ENCODE measurements at places on chromosomes 6 and 20.

- peak; percentile 3 for DNase-seq
Observed at GRCh38 chr6:84847390-84848160, 83.2 kb upstream of the TBX18 start.

GRCh38 chr20:61271312-61272231 is 19.5 kb downstream of the CDH4 start:
- no peak for DNase-seq

DNA sequence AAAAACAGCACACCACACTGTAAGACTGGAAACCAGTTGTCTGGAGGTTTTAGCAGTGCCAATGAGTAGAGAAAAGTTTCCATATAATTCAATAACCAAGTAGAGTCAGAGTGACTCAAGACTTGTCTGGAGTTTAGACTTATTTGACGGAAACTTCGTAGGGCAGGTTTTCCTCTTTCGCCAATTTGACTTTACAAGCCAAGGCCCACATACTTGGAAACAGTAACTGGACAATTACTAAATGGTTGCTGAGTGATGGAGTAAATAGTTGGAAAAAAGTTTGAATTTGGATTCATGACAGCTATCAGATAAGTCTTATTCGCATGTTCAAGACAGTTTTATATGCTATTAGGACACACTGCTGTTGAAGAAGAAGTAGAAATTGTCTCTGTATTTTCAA is 48.1 kb upstream of the CTAGE9 start:
- no peak for DNase-seq

DNA sequence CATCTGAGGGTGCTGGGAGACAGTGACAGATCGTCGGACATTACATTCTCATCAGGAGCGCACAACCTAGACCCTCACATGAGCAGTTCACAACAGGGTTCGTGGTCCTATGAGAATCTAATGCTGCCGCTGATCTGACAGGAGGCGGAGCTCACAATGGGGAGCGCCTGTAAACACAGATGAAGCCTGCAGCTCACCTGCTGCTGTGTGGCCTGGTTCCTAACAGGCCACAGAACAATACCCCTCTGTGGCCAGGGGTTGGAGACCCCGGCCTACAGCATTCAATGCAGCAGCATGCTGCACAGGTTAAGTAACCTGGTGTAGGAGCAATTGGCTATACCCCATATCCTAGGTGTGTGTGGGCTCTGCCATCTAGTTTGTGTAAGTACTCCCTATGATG is 19.5 kb downstream of the ANKRD60 start:
- DNase-seq = no peak

- no peak for DNase-seq
Observed at GRCh38 chr6:105746509-105746908, 339.6 kb upstream of the PRDM1 start.

GRCh38 chr20:53247468-53248103 is 275.4 kb downstream of the TSHZ2 start:
- no peak for DNase-seq

DNA sequence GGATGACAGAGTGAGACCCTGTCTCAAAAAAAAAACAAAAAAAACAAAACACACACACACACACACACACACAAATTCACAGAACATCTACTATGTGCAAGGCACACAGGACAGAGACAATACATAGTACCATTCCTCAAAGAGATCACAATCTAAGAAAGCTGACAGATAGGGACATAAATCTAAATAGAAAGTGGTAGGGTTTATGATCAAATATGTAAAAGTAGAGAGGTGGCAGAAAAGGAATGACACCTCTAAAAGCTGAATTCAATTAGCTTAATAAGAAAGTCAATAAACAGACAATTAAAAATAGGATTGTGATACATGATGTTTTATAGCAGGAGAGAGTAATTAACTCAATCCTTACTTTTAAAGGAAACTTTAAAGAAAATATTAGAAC is 41.5 kb downstream of the USP45 start:
- DNase-seq = no peak

GRCh38 chr6:118859517-118860064 is 34.4 kb upstream of the ASF1A start:
- no peak for DNase-seq

DNA sequence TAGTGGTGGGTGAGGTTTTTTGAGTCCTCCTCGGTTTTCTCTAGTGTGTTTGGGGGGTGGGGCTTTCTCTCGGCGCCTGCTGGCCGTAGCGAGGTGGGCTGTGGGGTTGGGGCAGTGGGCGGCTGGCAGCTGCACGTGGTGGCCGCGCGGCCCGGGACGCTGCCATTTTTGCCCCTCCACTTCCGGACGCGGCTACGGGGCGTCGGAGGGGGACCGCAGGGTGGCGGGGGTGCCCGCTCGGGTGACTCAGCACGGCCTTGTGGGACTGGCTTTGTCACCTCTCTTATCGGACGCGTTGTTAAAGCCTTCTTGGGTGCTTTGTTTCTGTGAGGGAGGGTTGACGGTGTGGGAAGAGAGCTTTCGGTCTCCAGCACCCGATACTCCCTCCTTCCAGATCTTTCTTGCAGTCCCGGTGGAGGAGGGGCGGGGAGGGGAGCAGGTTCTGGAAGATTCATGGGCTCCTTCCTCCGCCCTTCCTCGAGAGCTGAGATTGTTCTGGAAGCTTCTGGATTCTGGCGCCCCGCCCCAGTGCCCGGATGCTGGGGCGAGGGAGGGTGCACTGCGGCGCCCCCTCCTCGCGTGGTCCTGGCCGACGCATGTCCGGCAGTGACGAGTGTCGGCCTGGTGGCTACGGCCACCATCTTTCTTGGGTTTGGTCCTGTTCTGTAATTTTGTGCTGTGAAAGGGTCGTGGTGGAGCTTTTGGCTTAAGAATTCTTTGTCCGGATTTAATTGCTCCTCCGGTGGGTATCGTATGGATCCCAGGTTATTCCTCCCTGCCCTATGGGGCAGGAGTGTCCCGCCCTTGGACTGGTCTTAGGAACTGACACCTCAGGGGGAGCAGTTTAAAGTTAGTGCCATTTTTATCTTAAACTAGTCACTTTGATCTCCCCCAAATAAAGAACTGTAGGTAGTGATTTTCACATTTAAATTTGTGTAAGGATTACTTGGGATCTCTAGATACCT is 719 bp downstream of the HSP90AB1 start:
- DNase-seq = no peak

DNA sequence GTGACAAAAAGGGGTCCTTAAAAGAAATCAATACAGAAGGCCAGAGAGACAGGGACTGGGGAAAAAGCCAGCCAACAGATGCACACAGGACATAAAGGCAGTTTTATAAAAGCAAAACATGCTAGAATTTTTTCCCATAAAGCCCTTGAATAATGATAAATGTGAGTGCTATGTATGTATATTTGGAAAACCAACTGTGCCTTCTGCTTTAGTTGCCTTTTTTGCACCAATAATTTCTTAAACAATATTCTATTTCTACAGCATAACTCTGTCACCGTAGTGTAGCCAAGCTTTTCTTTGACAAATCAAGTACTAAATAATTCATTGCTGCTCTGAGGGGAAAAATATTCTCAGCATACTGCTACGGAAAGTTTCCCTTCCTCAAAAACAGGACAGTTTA is 730.6 kb upstream of the NRSN1 start:
- no peak for DNase-seq

DNA sequence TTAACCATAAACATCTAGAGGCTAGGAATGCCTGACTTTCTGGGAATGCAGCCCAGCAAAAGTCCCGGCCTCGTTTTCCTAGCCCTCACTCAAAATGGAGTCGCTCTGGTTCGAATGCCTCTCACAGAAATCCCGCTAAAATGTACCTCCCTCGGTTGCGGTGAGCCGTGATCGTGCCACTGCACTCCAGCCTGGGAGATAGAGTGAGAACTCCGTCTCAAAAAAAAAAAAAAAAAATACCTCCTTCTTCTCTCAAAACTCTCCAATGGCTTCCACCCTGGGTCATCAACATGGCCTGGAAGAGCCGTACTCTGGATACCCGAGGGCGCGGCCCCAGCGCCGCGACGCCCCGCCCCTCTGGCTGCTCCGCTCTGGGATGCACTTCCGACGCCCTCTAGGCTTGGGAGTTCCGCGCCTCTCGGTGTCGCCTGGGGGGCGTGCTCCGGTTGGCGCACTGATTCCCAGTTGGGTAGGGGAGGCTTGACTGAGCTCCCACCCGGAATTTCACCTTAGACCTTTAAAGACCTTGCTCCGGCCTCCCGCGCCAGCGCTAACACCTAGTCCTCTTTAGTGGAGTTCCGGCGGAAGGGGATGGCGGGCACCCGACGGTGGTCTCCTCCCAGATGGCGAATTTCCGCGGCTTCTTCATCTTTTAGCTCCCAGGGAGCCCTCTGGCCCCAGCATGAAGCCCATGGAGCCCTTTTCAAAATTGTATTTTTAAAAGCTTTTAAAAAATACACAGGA is 12.3 kb downstream of the HMGN4 start:
- no peak for DNase-seq

GRCh38 chr6:25536781-25537180 is 115.2 kb upstream of the SCGN start:
- no peak for DNase-seq

DNA sequence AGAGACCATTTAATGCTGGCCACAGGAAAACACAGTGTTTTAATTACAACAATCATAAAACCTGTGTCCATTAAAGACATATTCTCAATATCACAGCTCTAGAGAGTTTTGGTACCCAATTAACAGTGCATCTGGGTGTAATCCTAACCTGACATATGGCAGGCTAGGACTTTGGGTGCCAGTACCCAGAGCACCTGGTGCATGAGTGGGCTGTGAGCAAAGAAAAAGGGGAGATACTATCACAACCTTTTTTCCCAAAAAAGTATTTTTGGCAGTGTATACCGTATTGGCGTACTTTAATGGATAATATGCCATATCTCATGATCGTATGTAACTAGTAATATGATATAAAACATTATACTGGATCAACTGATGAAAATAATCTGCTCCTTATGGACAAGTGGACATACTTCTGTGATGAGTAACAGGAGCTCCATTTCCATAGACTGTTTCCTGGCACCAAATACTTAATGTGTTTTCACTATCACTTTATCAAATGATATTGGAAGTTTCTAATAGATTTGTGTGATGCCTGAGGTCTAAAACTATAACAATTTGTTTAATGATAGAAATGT is 91.7 kb downstream of the COL19A1 start:
- DNase-seq = no peak

- no peak for DNase-seq
Observed at GRCh38 chr20:46548688-46549087, 1.8 kb downstream of the OCSTAMP start.

- no peak for DNase-seq
Observed at GRCh38 chr6:154520280-154520679, 9.8 kb upstream of the CNKSR3 start.

GRCh38 chr6:96626759-96627364 is 63.9 kb downstream of the FHL5 start:
- DNase-seq = no peak

GRCh38 chr6:73747289-73747688 is 51.3 kb downstream of the CD109 start:
- no peak for DNase-seq

- DNase-seq = no peak
Observed at GRCh38 chr6:701215-701614, 8.3 kb upstream of the EXOC2 start.

DNA sequence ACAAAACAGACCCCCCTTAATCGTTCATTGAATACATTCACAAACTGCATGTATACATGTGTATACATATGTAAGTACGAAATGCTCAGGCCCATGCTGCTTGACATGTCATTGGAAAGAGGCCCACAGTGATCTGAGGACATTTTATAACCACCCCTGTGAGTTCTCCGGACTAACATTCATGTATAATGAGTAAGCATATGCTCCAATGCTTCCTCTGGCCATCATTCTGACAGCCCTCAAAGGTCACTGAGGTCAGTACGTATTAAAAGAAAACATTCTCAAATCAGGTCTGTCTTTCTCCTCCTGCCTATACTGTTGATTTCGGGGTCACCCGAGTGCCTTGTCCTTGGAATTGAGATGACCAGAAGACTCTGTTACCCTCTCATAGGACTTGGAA is 54.9 kb downstream of the TENT5A start:
- DNase-seq = no peak

DNA sequence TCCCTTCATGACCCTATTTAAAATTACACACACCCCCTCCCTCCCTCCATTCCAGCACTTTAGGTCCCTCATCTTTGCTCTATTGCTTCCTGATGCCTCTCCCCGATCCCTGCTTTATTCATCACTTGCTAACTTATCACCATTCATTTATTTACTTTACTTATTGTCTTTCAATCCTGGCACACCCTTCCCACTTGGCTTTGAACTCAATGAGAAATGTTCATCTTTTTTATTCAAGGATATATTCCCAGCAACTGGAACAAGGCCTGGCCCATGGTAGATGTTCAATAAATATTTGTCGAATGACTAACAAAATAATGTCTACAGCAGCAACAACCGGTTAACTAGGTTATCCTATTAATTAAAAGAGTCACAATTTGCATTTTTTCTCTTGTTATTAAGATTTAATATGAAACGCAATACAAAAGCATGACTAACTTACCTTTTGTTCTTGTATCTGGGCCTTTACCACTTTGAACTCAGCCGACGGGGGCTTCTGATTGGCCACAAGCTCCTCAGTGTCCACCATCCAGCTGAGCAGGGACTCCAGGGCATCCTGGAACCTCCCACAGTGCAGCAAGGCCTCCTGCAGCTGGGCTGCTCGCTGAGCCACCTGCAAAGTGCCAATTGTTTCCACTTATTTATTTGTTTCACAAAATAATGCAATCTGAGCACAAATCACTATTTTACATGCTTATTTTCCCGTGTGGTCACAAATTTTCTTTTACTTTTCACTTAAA is 107.8 kb downstream of the DST start:
- no peak for DNase-seq

DNA sequence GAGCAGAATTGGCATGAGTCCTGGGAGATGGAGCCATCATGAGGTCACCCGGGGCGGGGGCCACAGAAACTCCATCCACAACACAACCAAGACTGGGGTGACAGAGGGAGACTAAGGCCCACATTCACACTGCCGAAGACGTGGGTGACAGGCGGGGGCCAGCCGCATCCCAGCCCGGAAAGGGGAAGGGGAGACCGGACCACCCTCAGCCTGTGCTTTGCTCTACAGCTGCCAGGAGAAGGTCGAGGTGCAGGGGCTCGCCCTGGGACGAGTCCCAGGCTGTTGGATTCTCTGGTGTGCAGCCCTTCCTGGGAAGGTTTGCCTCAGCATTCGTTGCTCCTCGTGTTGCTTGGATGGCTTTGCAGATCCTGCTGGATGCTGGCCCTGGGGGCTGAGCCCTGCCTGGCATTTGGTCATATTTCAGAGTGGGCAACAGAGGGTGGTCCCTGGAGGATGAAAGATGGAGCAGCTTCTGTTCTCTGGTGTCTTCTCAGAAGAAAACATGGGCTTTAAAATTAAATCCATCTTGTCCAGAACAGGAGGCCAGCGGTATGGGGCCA is 328.9 kb downstream of the TAF4 start:
- DNase-seq = no peak

DNA sequence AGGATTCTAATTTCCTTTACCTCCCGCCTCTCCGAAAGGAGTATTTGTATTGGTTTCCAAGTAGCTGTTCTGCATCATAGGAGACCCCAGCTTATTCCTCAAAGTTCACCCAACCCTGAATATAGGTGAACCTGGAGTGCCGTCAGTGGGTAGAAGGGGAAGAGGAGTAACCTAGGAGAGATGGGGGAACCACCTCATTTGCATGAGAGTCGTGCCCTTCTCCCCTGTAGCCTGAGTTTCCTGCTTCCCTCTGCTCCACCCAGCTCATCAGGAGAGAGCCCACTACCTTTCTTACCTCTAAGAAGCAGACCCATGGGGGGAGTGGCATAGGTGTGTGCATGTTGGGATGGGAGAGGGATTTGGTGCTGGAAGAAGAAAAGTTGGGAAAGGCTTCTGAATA is 17.3 kb upstream of the WFDC2 start:
- no peak for DNase-seq

Data from AG04449 (cell line).